ENCODE measurements at places on chromosomes 7 and 10.

DNA sequence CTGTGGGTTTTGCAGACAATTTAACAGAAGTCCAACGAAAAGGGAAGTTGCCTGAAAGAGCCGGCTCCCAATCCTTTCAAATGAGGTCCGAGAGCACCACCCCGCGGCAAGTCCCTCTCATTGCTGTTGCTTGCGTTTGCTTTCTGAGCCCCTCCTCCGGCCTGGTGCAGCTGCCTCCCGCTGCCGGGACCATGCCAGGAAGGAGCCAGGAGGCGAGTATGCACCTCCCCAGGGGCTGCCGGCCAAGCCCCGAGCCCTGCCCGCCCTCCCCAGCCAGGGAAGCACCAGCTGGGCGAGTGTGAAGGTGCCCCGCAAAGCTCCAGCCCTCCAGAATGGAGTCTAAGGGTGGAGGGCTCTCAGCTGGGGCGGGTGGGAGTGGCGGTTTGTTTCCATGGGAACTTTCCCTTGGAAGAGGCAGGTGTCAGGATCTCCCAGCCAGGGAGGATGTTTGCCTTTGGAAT, 25.8 kb upstream of the PPP2R2D start:
- peak; percentile 52 for DNase-seq

DNA sequence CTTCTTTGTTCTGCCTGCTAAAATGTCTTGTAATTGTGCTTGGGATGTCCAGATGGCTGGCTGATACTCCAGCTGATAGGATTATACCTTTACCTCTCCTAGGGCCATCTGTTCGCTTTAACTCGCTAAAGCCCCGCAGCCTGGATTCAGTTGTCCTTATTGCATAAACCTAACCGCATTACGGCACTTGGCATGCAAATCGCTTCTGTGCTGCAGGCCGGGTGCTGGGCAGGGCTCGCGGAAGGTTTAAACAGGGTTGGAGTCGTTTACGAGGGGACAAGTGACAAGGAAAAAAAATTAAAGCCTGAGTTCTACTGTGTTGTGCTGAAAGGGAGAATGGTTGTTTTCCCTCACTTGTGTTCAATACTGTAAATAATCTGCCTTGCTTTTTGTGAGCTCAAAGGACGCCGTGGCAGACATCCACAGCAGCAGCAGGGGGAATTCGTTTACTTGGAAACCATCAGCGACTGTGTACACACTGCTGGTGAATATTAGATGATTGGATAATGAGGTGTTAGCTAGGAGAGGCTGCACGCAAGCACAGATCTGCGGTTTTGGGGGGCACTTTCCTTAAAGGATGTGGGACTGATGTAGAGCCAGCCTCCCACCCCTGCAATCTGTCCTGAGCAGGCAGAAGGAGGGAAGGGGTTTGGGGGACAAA, 93.0 kb downstream of the EBF3 start:
- no peak for DNase-seq

DNA sequence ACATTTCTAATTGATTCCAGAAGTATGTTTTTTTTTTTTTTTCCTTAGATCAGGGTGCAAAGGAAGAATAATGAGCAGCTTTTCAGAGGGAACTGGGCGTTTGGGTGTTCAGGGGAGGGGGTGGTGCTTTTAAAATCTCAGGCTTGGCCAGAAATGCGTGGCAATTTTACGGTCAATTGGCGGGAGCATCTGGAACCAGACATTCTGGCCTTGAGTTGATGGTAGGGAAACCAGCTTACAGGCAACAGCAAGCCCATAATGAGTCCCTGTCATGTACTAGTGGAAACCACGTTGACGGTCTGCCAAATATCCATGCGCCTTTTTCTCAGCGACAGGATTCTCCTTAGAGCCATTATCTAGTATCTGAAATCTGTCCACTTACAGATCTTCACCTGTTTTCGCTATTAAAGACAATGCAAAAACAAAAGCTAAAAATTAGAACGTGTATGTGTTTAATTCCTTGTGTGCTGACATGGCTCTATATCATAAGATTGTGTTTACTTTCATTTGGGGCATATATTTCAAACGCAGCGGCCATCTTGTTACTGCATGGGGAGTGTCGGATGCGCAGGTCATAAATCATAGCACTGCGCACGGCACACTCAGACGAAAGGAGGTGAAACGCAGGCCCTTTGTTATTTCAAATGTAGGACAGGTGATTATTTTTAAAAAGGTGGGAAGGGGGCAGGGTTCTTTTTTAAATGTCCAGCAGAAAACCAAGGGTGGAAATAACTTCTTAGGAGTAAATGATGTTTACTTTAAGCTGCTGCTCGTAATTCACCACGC, 209.2 kb downstream of the AGMO start:
- no peak for DNase-seq

DNA sequence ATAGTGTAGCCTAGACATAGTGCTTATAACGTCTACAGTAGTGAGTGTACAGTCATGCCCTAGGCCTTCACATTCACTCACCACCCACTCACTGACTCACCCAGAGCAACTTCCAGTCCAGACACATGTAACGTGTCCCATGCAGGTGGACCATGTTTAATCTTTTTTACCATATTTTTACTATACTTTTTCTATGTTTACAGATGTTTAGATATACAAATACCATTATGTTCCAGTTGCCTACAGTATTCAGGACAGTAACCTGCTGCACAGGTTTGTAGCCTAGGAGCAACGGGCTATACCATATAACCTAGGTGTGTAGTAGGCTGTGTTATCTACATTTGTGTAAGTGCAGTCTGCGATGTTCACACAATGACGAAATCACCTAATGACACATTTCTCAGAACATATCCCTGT, 11.0 kb downstream of the MPP7 start:
- DNase-seq, result peak; percentile 25

GRCh38 chr10:113285305-113285704, 267.5 kb upstream of the HABP2 start:
- no peak for DNase-seq

DNA sequence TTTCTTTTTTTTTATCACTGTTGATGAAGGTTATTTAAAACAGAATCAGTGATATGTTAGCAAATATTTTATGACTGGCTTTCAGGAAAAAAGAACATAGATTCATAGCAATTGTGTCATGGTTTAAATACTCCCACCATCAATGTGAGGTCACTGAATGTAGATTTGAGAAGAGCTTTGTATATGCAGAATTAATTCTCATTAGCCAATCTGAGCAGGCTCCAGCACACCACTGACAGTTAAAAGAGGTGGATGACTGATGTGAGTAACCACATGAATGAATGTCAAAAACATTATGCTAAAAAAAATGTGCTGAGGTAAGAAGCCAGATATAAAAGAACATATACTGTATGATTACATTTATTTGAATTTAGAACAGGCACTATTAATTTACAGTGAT, 174.8 kb upstream of the KAT6B start:
- DNase-seq, result no peak

GRCh38 chr7:90593205-90593604, 2.9 kb upstream of the CDK14 start:
- DNase-seq, result no peak

- DNase-seq, result no peak
Measured at GRCh38 chr7:109479388-109479787, 909.7 kb downstream of the DNAJB9 start.
